ENCODE measurements at places on chromosomes 13 and 19. TPM values are rescaled to one million over a fixed set of nuclear protein-coding genes. Genes with fewer than 3 reads are reported as not detected.

SHISA2 gene
- total RNA-seq: 2.6 TPM

SH2D3A gene
- total RNA-seq: 35.5 TPM

UGGT2 gene
- 21.1 TPM for total RNA-seq

KLF2 gene
- 19.8 TPM for total RNA-seq

DNA sequence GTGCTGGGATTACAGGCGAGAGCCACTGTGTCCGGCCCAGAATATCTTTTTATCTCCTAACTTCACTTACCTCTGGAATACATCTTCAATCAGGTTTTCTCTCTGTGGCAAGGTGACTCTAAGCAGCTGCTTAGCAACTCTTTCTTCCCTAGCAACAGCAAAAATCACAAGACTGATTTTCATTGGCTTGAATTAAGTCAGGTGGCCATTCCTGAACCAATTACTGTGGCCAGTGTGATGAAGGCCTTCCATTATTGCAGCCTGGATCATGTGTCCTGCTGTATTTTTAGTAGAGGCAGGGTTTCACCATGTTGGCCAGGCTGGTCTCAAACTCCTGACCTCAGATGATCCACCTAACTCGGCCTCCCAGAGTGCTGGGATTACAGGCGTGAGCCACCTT is 9.0 kb upstream of the LTBP4 start:
- no peak for DNase-seq

- no peak for DNase-seq
Observed at GRCh38 chr13:99802416-99802815, 169.2 kb downstream of the ZIC5 start.

DNA sequence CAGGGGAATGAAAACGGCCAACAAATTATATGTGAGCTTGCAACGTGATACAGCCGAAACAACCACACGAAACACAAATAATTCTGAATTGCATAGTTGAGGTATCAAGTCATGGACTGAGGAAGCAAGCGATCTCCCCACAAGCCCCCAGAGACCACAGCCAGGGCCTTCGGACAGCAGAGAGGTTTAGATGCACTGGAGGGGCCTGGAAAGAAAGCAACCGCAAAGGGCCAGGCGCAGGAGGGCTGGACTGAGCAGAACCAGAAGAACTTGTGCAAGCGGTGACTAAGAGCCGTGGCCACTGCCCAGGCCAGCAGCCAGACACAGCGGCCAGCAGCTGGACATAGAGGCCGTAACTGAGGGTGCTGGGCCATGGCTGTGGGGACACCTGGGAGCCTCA is 131.4 kb downstream of the TNFRSF19 start:
- DNase-seq: no peak

DNA sequence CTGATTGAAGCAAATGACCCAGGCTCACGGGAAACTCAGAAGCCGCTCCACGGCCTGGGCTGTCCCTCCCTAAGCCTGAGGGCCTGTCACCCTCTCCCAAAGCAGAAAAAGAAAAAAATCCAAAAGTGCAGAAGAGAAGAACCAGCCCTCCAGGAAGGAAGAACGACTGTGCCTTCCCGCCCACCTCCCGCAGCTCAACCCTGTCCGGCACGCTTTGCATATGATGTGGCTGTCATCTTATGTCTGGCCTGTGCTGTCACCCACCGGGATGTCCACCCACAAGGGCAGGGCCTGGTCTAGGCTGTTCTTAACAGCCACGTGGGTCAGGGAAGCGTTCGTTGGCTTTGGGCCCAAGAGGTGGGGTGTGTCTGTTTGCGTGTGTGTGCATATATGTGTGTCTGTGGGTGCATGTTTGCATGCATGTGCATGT is 13.7 kb downstream of the ZBTB7A start:
- DNase-seq: no peak

DNA sequence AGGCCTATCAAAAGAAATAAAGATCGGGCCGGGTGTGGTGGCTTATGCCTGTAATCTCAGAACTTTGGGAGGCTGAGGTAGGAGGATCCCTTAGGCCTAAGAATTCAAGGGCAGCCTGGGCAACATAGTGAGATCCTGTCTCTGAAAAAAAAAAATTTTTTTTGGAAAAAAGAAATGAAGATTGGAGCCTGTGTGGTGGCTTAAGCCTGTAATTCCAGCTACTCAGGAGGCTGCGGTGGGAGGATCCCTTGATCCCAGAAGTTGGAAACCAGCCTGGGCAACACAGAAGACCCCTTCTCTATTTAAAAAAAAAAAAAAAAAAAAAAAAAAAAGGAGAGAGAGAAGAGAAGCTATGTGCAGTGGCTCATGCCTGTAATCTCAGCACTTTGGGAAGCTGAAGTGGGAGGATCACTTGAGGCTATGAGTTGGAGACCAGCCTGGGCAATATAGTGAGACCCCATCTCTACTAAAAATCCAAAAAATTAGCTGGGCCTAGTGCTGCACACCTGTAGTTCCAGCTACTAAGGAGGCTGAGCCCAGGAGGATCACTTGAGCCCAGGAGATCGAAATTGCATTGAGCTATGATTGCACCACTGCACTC is 14.7 kb upstream of the LYPD3 start:
- no peak for DNase-seq

DNA sequence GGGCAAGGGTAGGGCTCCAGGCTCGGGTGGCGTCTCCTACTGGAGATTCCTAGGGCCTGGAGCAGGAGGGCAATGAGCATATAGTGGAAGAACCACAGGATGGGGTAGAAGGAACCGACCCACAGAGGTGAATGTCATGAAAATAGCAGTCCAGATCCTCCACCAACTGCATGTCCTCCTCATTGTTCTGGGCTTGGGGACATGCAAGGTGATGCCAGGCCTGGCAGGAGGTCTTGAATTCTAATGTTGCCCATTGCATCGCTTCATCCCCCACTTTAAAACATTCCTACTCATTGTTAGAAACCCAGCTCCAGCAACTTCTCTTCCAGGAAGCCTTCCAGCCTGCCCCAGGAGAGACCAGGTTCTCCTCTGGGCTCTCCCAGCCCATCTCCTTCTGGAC is 49.4 kb downstream of the OR10H4 start:
- no peak for DNase-seq

DNA sequence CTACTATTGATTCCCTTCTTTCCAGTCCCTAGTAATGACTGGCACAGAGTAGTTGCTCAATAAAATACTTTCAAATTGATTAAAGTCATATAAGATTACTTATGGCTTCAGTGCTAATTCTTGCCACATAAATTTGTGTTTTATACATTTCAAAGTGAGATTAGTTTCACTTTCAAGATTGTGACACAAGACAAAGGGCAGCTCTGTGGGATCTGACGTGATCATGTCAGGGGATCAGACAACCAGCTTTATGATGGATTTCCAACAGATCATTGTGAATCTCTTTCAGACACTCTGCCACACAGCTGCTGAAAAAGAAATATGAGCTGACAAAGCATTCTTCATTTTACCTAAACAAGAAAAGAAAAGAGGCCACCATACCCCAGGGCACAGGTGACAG is 73.4 kb upstream of the POMP start:
- DNase-seq: no peak

DNA sequence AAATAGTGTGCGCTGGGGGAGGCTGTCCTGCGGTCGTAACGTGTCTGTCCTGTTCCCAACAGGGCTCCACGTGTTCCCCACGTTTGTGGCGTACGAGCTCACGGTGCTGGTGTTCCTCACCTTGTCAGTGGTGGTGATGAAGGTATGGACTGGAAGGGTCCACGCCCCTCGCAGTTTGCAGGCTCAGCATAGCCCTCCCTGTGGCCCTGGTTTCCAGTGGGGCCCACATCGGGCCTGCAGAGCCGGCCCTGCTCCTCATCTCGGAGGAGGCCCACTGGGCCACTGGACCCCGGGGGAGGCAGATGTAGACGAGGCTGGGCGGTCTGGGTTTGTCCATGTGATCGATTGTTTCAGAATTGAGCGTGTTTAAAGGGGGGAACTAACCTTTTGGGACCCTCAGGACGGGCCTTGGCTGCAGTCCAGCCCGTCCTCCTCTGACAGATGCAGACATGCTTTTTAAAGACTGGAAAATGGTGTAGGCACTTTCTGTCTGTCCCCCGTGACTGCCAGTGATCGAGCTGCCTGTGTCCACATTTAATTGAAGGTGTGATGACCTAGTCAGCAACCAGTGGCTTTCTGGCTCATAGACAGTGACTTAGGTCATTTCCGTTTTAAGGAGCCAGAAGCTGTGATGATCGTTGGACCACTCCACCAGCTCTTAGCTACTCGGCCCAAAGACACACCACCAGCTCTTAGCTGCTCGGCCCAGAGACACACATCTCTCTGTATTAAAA is 37.1 kb upstream of the TFDP1 start:
- no peak for DNase-seq

- DNase-seq: no peak
Observed at GRCh38 chr13:103277959-103278694, 211.9 kb upstream of the SLC10A2 start.

- DNase-seq: peak; percentile 54
Observed at GRCh38 chr19:29671393-29672160, 6.3 kb downstream of the PLEKHF1 start.

DNA sequence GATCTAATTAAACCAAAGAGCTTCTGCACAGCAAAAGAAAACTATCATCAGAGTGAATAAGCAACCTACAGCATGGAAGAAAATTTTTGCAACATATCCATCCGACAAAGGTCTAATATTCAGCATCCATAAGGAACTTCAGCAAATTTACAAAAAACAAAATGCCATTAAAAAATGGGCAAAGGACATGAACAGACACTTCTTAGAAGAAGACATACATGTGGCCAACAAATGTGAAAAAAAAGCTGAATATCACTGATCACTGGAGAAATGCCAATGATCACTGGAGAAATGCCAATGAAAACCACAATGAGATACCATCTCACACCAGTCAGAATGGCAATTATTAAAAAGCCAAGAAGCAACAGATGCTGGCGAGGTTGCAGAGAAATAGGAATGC is 32.5 kb downstream of the ZNF582 start:
- DNase-seq: no peak

- DNase-seq: no peak
Observed at GRCh38 chr19:31307071-31307669, 42.1 kb downstream of the TSHZ3 start.

DNA sequence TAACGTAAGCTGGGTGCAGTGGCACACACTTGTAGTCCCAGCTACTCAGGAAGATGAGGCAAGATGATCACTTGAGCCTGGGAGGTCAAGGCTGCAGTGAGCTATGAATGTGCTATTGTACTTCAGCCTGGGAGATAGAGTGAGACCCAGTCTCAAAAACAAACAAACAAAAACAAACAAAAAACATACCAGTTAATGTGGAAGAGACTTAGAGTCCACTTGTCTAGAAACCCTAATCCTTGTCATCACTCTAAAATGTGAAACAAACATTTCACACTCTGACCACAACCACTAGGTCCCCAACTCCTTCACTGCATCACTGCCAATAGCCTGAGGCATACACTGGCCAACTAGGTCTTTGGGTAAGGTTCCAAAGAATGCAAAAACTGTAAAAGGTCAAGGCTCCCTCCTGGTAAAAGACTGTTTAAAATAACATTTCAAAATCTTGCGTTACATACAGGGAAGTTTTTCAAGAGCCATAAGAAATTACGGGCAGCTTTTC is 28.6 kb upstream of the CYP2B6 start:
- no peak for DNase-seq

GRCh38 chr13:113803409-113804016 is 44.5 kb downstream of the TMEM255B start:
- no peak for DNase-seq

Measured in prostate gland (tissue), 2 donors.